ENCODE measurements at places on chromosomes 7 and 10. TPM values are rescaled to one million over a fixed set of nuclear protein-coding genes. Genes with fewer than 3 reads are reported as not detected.
A peak's percentile ranks its signal among the peaks of the same experiment; 100 is the strongest.

- no peaks in the 10 kb centered on the region for H3K4me1 ChIP-seq
- H3K27me3 ChIP-seq = peaks cover 9% of the 10 kb centered on the region
- no peak overlapping the region for H3K4me3 ChIP-seq
Measured at GRCh38 chr10:1716839-1717238, 20.5 kb downstream of the ADARB2 start.

DNA sequence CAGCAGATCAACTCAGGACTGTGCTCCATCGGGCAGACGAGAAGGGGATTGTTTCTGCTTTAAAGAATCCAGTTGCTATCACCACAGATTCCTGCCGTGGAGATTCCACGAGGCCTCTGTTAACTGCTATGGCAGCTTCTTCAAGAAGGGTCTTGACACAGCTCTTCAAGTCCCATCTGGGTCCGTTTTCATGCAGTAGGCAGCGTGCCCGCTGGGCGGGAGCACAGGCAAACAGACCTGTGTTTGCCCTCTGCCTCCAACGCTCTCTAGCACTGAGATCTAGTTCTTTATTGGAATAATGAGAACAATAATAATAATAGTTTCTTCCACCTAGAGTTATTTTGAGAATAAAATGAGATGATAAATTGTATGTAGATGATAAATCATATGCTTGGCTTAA, 127.2 kb upstream of the SP8 start:
- no peak overlapping the region for H3K27ac ChIP-seq
- no peak overlapping the region for H3K4me3 ChIP-seq
- H3K27me3 ChIP-seq = no peaks in the 10 kb centered on the region
- DNase-seq = no peak
- H3K4me1 ChIP-seq = no peaks in the 10 kb centered on the region
- H3K36me3 ChIP-seq = no peaks in the 10 kb centered on the region

GRCh38 chr7:73734619-73735527, 3.7 kb downstream of the ABHD11 start:
- H3K4me3 ChIP-seq = no peak overlapping the region
- DNase-seq = peak; percentile 91
- H3K27me3 ChIP-seq = no peaks in the 10 kb centered on the region

DNA sequence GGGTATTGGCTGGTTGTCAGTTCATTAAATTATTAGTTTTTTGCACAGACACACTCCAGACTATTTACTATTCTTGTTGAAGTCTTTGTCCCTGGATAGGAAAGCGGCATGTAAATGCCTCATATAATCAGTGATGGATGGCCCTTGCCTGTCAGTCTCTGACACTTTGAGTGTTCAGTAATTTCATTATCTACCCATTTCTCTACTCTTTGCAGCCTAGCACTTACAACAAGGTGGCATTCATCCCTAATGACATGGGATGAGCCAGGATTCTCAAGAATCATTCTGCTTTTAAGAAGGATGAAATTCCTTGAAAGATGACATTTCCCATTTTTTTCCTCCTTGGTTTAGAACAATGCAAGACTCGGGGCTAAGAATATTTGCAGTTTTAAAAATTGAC, 155.7 kb downstream of the SORCS3 start:
- H3K36me3 ChIP-seq = no peaks in the 10 kb centered on the region
- no peak for DNase-seq
- H3K27ac ChIP-seq = no peak overlapping the region
- H3K4me3 ChIP-seq = no peak overlapping the region
- H3K4me1 ChIP-seq = no peaks in the 10 kb centered on the region
- no peaks in the 10 kb centered on the region for H3K27me3 ChIP-seq

- H3K36me3 ChIP-seq = peaks cover 100% of the 10 kb centered on the region
- no peak overlapping the region for H3K27ac ChIP-seq
- H3K4me1 ChIP-seq = no peaks in the 10 kb centered on the region
- DNase-seq = no peak
- H3K4me3 ChIP-seq = no peak overlapping the region
- no peaks in the 10 kb centered on the region for H3K27me3 ChIP-seq
Measured at GRCh38 chr10:5918763-5919162, 28.7 kb downstream of the FBH1 start.

Gene TUBB8
- total RNA-seq = 0.38 TPM

Gene CPA1
- total RNA-seq = 0.30 TPM

Measured in lower lobe of right lung (tissue), 2 donors.